ENCODE measurements at places on chromosomes 7 and 10.

GRCh38 chr7:14747701-14748100, 154.8 kb downstream of the DGKB start:
- no peak for DNase-seq

- DNase-seq, result no peak
Measured at GRCh38 chr7:4067874-4068273, 614.2 kb upstream of the FOXK1 start.

GRCh38 chr10:45440511-45441062, 66.6 kb downstream of the ALOX5 start:
- no peak for DNase-seq

DNA sequence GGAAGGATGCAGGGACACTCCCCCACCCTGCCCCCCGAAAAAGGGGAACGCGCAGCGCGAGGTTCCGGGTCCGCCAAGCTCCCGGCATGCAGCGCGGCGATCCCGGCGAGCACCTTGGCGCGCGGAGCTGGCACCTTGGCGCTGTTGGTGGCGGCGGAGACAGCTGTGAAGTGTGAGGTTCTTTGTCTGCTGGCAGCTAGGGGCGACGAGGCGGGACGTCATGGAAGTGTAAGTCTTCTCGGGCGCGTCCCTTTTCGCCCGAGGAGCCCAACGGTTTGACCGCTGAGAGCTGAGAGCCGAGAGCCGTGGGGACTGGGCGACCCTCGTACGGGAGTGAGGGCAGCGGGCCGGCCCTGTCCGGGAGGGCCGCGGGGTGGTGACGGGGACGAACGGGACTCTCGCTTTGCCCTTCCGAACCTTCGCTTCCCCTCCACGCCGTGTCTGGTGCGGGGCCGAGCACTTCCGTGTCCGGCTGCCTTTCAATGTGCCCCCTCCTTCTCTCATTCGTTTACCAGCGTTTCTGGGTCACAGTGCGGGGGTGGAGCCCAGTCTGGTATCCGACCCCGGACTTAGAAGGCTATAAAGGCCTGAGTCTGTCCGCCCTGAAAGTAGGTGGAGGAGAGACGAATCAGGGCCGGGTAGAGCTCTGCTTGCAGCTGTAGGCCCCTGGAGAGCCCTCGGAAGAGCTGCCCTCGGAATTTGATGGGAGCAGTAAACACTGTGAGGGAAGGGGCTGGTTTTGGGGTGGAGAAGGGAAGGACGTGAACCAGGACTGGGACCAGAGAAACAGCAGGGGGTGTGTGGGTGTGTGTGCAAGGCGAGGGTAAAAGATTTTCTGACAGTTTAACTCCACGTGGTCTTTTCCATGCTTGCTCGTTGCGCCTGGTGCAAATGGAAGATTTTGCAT, at the start of gene CRCP:
TSS of gene CRCP (plus strand) at position 105 of the 907 bp plus-strand sequence. CDS start at position 221, 116 bp downstream.
- DNase-seq, result peak; percentile 29

DNA sequence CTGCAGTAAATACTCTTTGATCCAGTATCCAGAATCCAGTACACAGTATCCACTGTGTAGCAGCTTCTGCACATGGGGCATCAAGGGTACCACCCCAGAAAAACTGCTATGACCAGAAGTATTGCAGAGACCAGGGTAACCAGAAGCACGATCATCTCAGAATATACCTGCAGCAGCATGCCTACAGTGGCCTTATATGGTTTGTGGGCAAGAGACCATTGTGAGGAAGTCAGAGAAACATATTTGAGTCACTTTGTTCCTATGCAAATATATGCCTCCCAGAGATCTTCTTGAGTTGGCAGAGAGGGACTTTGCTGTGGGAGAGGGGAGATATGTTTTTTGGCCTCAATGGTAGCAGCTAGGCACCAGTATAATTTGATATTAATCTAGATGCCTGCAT, 206.4 kb upstream of the LRRTM3 start:
- no peak for DNase-seq

GRCh38 chr10:71266147-71266917, 52.7 kb upstream of the SLC29A3 start:
- no peak for DNase-seq

All from esophagus squamous epithelium (tissue), 5 donors.